ENCODE measurements at places on chromosomes 7 and 10.
A peak's percentile ranks its signal among the peaks of the same experiment; 100 is the strongest.

DNA sequence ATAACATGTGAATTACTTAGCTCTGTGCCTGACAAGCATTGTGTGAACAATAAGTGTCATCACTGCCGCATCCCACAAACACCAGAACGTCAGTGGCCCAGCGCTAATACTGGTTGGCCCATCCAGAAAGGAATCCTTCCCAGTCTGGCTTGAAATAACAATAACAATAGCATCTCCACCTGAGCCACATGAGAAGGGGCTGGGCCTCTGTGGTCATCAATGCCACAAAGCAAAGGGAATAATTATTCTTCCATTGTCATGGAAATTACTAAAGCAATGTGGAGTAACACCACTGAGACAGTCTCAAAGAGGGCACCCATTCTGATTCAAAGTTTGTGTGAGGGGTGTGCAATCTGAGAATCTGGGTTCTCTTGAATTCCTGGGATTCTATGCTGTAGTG, 105.7 kb upstream of the INHBA start:
- no peak for DNase-seq

- peak; percentile 72 for DNase-seq
These were observed 266.9 kb downstream of the TNS3 start for GRCh38 chr7:47314728-47315607.

DNA sequence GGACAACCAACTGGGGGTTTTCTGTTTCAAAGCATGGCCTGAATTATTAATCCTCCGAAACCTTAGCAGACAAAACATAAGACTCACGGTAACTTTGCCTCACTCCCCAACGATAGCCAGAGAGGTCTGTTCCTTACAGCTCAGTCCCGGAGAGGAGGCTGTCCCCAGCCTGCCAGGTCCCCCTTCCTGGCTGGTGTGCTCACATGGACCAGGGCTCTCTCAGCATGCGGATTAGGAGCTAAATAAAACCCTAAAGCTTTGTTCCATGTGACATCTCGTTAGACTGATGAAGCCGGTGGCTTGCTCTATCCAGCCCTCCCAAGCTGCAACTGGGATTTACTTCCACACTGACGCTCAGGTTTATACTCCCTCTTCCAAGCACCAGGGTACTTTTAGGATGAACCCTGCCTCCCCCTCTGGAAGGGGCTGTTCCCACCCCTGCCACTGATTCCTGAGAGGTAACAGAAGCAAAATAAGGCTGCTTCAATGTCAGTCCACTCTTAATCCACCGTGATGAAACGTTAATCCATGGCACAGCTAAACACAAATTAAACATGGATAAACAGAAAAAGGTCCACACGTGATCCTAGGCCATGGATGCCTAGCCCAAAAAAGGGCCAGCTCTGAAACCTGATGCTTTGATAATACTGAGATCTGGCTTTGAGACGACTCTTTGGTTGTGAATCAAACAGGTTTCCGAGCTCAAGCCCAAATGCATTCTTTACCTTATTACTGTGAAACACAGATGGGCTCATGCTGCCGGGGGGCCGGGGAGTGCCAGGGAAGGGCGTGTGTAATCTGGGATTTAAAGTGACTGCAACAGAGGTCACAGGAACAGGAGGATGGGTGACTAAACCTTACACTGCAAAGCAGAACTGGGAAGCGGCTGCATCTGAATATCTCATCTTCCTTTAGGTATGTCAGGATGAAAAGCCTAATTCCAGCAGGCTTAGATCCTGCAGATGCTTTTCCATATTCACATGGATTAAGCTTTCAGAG, 86.2 kb downstream of the ZRANB1 start:
- peak; percentile 72 for DNase-seq

- no peak for DNase-seq
These were observed 35.1 kb downstream of the PDGFA start for GRCh38 chr7:484356-485101.

GRCh38 chr7:42572561-42572960, 335.6 kb upstream of the GLI3 start:
- no peak for DNase-seq

DNA sequence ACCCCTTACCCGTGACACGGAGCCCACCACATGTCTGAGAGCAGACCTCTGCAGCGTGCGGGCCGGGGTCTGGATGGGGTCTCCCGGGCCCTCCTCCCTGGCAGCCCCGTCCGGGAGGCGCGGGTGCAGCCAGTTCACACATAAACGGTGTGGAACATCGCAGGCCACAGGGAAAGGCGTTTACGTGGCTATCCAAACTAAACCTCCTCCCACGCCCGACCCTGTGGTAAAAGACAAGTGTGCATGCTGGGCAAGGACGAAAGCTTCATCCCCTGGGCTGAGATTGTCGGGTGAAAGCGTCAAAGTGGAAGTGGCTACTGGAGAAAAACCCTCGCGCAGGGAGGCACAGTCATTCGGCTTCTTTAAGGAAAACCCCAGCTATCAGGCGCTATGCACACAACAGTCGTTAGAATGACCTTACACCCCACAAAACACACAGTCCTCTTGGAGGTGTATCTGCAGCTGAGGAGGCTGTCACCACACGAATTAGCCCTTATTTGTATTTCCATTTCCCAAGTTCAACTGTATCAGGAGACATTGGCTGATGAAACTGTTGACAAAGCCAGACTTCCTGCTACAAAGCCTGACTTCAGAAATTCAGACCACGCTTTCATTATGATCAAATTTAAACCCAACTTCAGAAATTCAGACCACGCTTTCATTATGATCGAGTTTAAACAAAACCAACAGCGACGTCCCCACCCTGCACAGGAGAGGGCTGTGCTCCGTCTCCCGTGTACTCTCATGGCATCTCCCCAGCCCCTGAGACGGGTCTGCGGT, 15.3 kb downstream of the GPER1 start:
- DNase-seq: no peak

DNA sequence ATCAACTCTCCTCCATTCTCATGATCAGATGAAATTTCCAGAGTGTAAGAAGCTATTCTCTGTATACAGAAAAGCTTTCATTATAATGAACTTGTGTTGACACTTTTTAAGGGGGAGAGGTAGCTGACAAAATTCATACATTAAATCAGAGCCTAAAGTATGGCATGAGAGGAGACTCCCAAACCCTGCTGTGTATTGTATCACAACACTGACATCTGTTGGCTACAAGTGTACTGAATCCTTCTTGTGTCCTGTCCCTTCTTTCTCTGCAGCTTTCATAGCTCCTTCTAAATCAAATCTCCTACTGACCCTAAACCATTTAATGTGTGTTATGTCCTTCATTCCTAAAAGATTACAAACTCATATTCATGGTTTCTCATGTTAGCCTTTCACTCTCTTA, 70.9 kb downstream of the GCC1 start:
- DNase-seq: peak; percentile 23

DNA sequence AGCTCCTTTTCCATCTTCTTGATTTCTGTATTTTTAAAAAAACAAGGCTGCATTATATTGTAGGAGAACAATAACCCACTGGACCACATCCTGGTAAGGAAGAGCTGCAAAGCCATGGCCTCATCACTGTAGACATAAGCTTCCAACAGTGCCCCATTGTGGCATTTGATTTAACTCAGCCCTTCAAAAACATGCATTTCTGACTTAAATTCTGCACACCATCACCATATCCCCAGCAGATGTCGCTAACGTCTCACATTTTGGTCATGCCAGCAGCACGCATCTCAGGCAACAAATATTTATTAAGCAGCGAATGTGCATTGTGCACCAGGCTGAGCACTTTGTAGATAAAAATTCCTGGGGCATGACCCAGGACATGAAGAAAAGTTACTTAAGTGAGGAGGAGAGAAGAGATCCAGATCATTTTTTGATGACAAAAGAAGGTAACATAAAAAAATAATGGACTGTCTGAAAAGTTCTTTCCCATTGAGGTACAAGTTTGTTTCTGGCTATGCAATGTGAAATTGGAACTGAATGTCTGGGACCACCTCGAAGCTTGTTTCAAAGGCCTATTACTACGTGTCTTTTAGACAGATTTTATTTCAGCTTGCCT, 164.6 kb upstream of the CDCA7L start:
- peak; percentile 75 for DNase-seq

- peak; percentile 31 for DNase-seq
These were observed 14.3 kb downstream of the GHRHR start for GRCh38 chr7:30977896-30978564.

DNA sequence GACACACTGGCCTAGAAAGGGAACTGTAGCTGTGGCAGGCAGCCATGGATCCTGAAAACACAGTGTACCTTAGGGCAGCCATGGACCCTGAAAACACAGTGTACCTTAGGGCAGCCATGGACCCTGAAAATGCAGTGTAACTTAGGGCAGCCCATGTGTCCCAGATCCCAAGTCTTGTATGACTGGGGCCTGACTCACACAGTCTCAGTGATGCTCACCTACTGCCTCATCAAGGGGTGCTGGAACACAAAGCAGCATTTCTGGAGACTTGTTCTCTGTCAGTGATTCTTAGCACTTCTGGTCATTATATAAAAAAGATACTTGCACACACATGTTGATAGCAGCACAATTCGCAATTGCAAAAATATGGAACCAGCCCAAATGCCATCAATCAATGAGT, 70.2 kb upstream of the LAMB4 start:
- no peak for DNase-seq

GRCh38 chr10:35639021-35639727, 2.9 kb downstream of the FZD8 start:
- no peak for DNase-seq

DNA sequence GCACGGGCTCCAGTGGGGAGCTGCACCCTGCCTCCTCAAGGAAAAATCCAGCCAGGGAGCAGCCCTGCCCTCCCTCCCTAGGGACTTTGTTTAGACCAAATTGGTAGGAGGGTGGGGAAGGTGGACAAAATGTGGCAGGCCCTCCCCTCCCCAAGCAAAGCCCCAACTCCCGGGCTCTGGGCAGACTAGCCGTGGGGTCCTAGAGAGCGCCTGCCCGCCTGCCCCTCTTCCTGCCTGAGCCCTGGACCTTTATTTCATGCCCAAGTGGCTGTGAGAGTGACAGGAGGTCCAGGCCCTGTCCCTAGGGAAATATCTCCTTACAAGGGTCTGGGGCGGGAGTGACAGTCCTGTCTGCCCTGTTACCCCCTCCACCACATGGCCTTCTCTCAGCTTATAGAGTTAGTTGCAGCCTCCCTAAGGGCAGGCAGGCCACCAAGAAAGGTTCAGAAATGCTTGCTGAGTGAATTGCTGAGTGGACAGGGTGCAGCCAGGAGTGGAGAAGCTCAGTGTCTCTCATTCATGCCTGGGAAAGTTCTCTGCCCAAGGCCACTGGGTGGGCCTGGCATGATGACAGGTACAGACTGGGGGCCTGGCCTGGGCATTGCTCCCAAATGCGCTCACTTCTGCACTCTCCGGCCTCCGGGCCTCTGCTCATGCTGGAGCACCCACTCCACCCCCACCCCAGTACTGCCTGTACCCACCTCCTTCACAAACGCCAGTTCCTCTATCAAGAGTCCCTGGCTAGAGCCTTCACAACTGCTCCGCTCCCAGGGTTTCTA, 25.2 kb downstream of the DNAJB12 start:
- DNase-seq: no peak

GRCh38 chr7:30976381-30976780, 12.6 kb downstream of the GHRHR start:
- no peak for DNase-seq

DNA sequence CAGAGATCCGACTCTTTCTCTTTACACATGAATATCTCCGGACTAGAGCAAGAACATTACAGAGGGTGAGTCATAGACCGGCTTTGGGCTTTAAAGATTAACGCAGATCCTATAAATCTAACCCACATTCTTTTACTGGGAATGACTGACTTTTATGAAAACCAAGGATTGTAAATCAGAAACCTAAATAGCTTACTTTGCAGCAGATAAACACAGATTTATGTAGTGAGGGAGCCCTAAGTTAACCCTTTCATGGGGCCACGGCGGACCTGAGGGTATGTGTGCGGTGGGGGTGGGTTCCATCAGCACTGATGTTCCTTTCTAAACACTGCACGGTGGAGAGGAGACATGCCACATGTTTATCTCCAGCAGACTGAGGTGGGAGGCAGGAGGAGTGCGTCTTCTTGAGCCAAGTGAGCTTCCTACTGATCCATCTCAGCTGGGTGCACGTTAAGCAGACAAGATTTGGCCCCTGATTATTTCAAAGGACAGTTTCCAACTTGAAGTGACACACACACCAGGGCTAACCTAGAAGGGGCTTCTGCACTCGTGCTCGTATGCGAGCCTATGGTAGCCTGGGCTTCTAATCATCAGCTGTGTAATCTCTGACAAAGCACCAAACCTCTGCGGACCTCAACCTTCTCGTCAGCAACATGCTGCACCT, 127.6 kb downstream of the WDR11 start:
- no peak for DNase-seq

DNA sequence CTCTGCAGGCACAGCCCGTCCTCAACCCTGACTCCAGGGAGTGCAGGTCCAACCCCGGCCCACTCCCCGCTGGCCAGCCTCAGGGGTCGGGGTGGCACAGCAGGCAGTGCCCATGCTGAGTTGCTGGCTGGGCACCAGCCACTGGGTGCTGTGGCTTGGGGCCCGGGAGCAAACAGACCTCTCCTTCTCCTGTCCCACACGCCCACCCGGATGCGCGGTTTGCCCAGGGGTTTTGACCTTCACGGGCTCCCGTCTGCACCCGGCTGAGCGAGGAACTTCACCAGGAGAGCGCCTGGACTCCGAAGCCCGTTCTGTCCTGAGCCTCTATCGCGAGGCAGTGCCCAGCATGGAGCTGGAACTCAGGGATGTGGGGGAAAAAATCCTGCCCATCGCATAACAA, 2.6 kb upstream of the GRIFIN start:
- no peak for DNase-seq

All from cerebellum (tissue), 4 donors.